ENCODE measurements at places on chromosomes 7 and 10. TPM values are rescaled to one million over a fixed set of nuclear protein-coding genes. Genes with fewer than 3 reads are reported as not detected.

TMEM213 gene
- total RNA-seq = not detected

CDHR1 gene
- total RNA-seq = 3.6 TPM

GRCh38 chr10:110162741-110163145 lies 44.7 kb upstream of the MXI1 start:
- no peak for ATAC-seq

GRCh38 chr10:18610517-18610916 lies 40.9 kb downstream of the NSUN6 start:
- peak; percentile 84 for ATAC-seq

IKZF1 gene
- 0.42 TPM for total RNA-seq

GUSB gene
- 29.5 TPM for total RNA-seq

DNA sequence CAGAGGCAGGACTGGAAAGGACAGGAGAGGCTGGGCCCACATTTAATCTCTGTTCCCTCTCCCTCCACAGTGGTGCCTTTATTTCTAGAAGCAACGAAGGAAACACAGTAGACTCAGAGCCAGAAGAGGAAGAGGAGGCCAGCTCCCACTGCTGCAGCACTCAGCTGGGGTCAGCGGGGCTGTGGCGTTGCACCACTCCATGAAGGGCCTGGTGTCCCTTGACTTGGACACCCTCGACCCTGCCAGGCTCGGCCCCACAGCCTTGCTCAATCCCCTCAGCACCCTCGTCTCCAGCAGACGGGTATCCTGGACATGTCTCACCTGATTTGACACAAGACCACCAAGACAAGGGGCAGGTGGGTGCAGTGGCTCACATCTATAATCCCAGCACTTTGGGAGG lies 38.8 kb downstream of the PRKAG2 start:
- ATAC-seq = no peak

TIMM23B gene
- 14.3 TPM for total RNA-seq

GRCh38 chr7:29146057-29146706 lies at the start of gene CPVL:
CPVL (minus strand) TSS chr7:29146537; CDS start chr7:29121061, 25,476 bp downstream.
- ATAC-seq = peak; percentile 89

INA gene
- total RNA-seq = 226 TPM

WNT2 gene
- not detected for total RNA-seq

DNA sequence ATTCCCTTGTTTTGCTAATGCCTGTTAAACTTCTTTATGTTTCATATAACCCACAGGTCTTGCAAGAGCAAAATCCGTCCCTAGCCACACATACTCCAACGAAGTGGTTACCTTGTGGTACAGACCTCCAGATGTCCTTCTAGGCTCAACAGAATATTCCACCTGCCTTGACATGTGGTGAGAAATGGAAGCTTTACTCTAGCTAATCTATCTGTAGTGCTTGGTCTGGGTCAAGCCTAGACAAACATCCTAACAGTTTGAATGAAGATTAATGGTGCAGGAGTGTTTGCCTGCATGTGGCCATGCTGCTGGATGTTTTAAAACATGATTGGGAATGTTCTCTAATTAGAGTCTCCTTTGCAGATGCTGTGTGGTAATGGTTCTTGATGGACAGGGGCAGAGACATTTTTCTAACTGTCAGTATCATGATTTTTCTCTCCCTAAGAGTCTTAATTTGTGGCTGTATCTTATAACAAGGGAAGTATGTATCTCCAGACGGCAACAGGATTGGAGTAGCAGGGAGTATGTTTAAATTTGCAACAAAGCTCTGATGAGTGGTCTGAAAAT lies 308.5 kb upstream of the FZD1 start:
- ATAC-seq = no peak

- peak; percentile 54 for ATAC-seq
These were observed 9.3 kb downstream of the TFEC start for GRCh38 chr7:116021237-116021636.

DNA sequence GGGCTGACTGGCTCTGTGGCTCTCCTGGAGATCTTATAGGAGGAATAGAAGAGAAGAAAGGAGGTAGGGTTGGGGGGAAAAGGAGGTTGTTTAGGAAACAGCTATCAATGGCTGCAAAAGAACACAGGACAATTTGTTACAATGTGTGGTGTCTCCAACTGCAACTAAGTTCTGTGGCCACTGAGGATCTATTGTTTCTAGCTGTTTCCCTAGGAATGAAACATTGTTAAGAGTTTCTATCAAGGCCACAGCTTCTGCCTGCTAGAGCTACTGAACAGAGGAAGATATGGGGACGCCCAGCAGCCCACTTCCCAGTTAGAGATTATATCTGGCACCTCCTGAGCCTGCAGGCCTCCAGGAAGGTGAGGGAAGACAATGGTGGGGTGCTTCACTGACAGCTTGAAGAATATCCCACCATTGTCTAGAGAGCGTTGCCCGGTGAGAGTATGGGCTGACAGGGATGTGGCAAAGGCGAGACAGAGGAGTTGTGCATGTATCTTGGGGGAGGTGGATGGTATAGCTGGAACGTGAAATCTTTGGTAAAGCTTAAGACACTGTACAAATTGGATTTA lies 4.0 kb downstream of the SCD start:
- no peak for ATAC-seq

SRRM3 gene
- 16.1 TPM for total RNA-seq

- peak; percentile 43 for ATAC-seq
These were observed 19.4 kb downstream of the COPG2 start for GRCh38 chr7:130649004-130649790.

- no peak for ATAC-seq
These were observed 441.1 kb upstream of the SEMA3D start for GRCh38 chr7:85627791-85628586.

DNA sequence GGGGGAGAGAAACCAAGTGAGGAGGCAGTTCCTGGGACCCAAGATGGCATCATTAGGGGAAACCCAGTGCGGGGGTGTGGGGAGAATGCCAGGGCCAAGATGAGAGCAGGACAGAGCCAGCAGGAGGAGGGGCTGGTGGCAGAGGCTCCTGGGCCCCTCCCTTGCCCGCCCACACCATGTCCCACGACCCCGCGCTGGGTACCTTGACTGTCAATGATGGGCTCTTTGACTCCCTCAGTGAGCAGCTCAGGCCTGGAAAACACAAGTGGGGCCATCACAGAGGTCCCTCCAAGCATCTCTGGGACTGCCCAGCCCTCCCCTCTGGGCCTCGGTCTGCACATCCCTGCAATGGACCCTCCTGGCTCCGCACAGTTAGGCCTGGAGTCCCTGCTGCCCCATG lies 75.4 kb downstream of the RABGEF1 start:
- no peak for ATAC-seq

ZNF438 gene
- total RNA-seq = 5.3 TPM

DNA sequence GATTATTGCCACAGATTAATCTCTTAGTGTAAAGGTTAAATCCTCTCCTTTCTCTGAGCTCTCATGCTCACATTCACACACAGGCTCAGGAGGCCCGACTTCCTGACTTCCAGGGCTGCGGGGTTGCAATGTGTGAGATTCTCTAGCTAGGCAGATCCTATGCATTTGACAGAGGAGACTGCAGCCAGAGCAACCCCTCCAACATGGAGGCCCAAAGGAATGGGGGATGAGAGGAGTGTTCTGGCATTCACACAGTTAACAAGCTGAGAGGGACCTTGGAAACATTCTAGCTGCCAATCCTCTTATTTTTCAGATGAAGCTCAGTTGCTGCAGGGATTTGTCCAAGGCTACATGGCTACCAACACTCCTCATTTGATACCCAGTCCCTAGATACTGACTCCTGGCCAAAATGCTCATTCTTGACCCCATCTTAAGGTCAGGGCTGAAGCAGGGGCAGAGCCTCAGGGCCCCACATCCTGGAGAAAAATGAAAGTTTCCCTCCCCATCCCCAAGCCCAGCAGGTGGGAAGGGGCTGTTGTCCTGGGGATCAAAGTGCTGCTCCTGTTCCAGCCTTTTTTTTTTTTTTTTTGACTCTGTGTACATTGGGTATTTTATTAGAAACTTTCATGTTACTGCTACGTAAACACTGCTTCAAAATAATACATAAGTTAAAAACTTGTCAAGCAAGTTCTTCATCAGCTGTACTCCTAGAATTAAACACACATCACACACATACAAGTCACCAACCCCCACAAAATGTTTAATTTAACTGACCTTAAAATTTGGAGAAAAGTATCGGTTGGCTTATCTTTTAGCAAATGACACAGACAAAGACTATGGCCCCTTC lies 325.6 kb downstream of the PLXNA4 start:
- ATAC-seq = no peak

GRCh38 chr7:127582361-127582760 lies 3.0 kb downstream of the GCC1 start:
- ATAC-seq = no peak

DNA sequence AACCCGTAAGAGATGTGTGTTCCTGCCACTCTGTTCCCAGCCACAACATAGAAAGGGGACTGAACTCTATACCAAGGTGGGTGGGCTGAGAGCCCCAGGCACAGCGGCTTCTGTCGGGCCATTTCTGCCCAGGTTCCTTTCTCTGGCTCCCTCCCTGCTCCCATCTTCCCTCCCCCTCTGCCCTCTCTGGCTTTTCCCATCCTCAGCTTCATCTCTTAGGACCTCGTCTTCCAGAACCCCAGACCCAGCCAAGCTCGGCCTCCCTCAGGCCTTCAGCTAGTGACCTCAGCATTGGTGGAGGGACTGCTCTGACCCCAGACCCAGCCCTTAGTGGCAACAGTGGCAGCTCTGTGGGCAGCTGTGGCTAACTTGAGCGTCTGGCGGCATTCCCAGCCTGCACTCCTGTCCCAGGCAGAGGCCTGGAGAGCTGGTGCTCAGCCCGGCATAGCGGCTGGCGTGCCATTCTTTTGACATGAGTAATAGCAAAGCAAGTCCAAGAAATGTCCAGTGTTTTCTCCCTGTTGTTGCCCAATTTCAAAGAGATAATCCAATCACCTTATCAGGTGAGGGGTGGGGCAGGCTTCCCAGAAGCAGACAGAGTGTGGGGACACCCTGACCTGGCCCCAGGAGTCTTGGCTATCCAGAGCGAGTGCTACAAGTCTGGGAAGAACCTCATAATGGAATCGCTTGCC lies 15.9 kb downstream of the PTPRE start:
- no peak for ATAC-seq

GIMAP6 gene
- total RNA-seq = 0.08 TPM

DNA sequence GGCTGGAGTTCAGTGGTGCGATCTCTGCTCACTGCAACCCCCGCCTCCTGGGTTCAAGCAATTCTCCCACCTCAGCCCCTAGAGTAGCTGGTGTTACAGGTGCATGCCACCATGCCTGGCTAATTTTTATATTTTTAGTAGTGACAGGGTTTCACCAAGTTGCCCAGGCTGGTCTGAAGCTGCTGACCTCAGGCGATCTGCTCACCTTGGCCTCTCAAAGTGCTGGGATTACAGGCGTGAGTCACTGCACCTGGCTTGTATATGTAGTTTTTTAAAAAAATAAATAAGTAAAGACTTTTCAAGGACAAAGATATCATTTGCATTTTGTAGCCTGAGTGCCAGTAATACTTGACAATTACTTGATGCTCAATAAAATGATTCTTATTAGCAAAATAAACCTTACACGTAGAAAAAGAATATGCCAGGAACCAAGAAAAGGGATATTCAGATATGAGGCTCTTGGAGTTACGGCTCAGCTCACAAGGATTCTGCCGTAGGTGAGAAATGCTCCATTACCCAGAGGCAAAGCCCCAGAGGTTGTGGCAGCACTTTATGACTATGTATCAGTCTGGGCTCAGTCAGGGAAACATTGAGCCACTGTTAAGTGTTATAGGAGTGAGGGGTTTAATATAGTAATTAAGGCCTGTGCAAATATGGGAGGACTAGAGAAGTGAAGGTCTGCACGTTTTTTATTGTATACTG lies 98.5 kb downstream of the TPST1 start:
- ATAC-seq = no peak

PPP1R17 gene
- total RNA-seq = 27.6 TPM
